Left lung (tissue), 14 donors: ENCODE measurements at places on chromosomes 16 and 17.
A peak's percentile ranks its signal among the peaks of the same experiment; 100 is the strongest.

- DNase-seq = no peak
These were observed 2.0 kb downstream of the AXIN2 start for GRCh38 chr17:65559461-65559803.

GRCh38 chr16:56874800-56875199 is 9.8 kb downstream of the SLC12A3 start:
- DNase-seq = no peak

DNA sequence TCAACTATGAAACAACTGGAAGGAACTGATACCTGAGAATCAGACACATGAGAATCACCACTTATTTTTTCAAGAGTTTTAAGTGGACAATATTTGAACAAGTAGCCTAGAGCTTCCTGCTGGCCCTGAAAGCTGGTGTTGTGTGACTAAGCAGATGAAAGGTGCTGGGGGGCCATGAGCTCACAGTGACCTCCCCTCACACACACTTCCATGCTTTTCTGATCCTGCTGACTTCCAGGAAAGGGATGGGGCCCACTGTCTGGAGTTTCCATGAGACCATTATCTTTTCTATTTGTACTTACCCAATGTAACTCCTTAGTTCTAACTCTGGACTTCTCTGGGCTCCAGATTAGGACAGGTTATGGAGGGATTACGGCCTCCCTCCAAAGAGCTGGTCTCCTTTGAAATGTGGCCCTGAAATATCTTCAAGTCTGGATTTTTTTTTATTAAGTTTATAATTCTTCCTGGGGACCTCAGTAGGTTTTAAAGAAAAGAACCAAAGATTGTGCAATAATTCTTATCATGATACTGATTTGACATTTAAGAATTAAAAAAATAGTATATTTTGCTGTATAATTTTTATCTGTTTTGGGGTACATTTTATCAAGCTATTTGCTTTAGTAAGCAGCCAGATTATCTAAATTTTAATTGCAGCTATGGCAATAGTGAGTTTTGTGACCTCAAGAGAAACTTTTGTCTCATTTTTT is 4.9 kb downstream of the CAPNS2 start:
- DNase-seq = no peak

GRCh38 chr16:1645914-1646525 is 32.1 kb upstream of the JPT2 start:
- DNase-seq = no peak

- no peak for DNase-seq
These were observed 274.0 kb downstream of the SNX29 start for GRCh38 chr16:12250578-12250977.

DNA sequence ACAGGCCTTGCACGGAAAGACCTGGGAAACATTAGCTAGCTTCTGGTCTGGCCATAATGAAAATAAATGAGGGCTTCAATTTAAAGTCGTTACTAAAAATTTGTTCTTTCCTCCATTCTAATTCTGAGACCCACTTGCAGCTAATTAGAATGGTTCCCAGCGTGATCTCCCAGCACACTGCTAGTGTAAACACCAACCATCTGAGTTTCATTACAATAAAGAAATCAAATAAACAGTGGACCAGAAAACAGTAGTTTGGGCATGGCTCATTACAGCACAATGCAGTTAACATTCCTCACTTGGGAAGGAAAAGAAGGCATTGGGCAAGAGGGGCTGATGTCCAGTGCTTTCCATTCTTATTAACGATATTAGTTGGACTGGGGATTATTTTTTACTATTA is 410.9 kb upstream of the SOX9 start:
- no peak for DNase-seq

- no peak for DNase-seq
These were observed 175.3 kb upstream of the MPHOSPH6 start for GRCh38 chr16:82345318-82345717.

DNA sequence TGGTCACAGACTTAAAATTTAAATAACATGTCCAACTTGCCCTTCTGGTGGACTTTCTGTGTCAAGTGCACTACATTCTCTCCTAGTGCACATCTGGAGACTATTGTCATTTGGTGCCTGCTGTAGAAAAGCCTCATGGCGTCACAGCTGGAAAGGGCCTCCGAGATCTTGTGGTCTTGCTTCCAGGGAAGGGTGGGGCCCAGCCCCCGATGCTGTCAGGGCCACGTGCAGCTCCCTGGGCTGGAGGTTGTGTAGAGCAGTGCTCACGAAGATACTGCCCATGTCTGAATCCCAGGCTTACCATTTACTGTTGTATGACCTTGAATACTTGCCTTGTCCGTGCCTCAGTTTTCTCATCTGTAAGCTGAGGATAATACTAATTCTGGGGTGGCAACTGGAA is 6.8 kb upstream of the MPRIP start:
- no peak for DNase-seq

DNA sequence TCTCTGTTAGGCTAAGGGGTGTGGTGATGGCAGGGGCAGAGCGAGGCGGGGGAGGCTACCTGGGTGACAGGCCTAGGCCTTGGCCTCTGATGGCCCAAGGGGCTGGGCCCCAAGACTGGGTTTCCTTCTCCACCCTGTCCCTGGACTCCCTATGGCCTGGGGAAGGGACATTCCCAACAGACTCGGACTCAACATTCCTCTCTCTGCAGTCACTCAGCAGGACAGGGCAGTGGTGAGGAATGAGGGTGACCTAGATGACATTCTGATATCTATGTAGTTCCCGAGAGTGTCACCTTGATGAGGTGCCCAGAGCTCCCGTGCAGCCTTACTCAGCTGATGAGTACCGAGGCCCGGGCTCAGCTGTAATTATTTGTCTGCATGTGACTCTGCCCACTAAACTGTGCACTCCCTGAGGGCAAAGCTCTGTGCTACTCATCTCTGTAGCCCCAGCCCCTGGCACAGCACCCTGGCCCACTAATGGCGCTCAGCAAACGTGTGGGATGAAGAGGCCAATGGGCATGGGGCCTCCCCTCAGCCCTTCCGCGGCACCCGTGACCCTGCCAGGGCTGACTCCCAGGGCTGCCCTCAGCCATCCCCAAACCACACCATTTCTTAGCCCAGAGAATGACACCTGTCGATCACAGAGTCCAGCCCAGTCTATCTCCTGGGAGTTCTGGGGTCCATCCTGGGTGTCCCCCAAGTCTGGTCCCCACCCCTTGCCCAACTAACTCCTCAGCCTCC is 2.2 kb downstream of the PLCD3 start:
- no peak for DNase-seq

- DNase-seq = no peak
These were observed 15.5 kb upstream of the TMEM94 start for GRCh38 chr17:75440738-75441448.

DNA sequence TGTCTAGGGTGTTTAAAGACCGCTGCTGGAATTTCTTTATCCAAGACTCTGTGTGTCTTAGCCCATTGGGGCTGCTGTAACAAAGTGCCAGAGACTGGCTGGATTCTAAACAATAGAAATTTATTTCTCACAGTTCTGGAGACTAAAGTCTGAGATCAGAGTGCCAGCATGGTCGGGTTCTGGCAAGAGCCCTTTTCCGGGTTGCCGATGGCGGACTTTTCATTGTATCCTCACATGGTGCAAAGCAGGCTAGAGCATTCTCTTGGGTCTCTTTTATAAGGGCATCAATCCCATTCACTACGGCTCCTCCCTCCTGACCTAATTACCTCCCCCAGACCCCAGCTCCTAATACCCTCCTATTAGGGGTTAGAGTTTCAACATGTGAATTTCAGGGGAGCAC is 9.5 kb downstream of the NLRC5 start:
- DNase-seq = no peak

DNA sequence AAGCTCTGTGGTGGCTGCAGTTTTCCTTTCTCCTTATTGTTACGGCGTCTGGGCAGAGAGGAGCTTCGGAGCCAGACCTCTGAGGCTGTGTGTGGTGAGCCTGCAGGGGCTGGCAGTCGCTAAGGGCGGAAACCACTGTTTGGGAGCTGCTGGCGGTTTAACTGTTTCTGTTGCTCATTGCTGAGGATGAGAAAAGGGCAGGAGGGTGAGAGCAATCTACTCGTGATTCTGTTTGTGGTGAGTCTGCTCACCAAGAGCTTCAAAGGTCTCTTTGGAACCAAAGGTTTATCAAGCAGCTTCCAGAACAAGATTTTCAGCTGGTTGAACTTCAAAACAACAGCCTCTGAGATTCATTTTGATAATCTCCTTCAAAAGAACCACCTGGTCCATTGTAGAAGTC is 143.9 kb downstream of the ANKFN1 start:
- no peak for DNase-seq

- DNase-seq = no peak
These were observed 237.0 kb downstream of the ZNF423 start for GRCh38 chr16:49618955-49619354.

GRCh38 chr17:9371019-9371418 is 204.6 kb downstream of the STX8 start:
- DNase-seq = no peak

DNA sequence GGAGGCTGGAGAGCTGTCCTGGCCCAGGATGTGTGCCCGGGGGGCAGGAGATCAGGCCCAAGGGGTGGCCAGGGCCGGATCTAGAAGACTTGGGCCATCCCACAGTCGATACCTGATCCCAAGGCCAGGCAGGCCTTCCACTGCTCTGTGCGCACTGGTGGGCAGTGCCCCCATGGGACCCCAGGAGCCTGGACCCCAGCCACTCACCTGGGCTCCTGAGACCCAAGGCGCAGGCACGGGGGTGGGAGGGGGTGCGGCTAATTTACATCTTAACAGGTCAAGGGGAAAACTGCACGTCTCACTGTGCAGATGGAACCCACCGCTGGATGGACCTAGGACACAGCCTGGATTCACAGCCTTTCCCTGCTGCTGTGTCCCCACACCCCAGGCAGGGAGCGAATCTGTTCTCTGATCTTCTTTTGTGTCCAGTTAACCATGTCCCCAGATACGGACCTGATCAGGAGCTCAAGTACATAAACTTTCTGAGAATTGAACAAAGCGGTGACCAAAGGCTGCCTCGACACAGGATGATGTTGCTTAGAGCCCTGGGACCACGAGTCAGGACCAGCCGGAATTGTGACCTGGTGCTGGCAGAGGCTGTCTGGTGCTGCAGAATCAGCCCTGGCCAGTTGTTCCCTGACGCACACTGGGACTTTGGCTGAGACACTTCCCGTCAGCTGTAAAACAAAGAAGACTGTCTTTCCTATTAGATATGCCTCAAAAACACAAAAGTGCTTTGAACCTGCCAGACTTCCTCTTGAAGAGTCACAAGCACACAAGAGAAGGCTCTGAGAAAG is 60.6 kb downstream of the TNFRSF13B start:
- DNase-seq = no peak

DNA sequence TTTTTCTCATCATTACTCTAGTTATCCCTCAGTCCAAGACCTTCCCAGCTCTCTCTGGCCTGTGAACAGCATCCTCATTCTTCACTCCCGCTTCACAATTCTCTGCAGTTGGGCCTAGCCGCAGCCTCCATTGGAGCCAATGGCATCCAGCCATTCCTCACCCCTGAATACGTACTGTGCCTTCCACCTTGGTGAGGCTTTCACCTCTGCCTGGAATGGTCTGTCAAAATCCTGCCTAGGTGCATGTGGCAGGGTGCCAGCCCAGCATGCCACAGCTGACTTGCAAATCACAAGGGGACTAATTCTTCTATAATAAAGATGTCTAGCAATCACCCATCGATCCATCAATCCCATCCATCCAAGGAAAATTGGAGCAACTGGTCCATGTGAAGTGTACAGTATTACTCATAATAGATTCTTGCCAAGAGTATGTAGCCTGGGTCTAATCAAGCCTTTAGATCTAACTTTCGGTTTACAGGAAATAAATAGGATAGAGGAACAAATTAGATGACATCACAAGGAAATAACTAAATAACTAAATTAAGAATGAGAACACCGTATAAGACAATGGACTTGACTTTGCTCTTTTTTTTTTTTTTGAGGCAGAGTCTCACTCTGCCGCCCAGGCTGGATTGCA is 5.1 kb upstream of the CX3CL1 start:
- no peak for DNase-seq

DNA sequence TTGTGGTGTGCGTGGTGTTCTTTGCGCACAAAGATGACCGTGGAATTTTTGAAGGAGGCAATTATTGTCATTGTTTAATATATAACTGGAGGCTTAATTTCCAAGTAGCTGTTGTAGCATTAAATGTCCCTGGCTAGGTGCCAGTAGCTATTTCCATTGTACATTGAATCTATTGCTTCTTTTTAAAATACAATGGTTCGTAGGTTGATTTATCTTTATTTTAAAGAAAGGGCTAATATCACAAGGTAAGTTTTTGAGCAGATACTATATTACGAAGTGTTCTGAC is 127.1 kb downstream of the RPTOR start:
- DNase-seq = no peak

DNA sequence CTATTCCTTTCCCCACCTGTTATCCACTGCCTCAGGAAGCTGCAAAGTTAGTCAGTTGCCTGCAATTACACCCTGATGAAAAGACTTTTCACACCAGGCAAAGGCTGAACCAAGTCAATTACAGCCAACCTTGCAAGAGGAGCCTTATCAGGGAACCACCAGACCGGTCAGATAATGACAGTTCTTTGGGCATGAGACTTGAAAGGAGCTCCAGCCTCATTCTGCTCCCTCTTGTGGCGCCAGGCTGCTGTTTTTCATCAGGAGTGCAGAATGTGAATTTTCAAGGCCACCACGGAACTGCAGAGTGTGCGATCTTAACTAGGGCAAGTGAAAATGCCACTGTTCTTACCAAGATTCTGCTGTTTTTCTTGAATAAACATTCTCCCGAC is 22.5 kb downstream of the DNAI2 start:
- DNase-seq = peak; percentile 54

DNA sequence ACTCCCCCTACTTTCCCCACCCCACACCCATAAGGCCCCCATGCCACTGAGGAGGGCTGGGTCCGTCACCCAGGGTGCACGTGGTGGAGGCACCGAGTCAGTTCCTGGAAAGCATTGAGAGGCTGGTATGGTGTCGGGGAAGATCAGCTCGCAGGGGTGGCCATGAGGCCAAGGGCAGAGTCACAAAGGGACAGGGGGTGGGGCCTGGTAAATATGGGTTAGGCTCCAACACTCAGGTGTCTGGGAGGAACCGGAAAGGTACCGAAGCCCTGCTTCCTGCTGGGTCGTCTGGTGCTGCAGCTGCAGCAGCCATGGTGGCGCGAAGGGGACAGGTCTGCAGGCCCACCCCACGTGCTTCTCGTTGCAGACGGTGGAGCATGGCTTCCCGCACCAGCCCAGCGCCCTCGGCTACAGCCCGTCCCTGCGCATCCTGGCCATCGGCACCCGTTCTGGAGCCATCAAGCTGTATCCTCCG is 30.2 kb downstream of the LLGL2 start:
- DNase-seq = no peak

- peak; percentile 86 for DNase-seq
These were observed 91.4 kb upstream of the TBX2 start for GRCh38 chr17:61307905-61308886.

- peak; percentile 62 for DNase-seq
These were observed 76.7 kb downstream of the CHD9 start for GRCh38 chr16:53131363-53132071.

- DNase-seq = no peak
These were observed 235.5 kb downstream of the SNX29 start for GRCh38 chr16:12211870-12212690.

GRCh38 chr17:72974605-72975232 is 117.8 kb downstream of the SLC39A11 start:
- DNase-seq = no peak
